ENCODE measurements at places on chromosomes 12 and 14.

DNA sequence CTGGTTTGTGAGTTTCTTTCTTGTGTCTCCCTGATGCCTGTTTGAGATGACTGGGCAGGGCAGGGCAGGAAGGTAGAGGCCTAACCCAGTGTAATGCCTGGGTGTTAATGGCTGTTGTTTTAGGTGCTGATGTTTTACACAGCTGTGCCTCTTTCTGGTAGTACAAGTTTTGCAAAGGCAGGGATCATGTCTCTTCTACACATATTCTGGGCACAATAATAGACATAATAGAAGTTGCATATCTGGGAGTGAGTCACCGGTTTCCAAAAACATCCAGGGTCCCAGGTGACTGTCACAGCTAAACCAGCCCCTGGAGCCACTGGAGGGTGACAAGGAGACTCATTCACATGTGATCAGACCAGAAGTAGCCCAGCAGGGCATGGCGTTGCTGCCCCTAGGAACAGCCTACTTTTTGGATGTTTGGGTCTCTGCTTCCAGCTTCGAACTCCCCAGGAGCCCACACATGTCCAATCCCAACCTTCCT is 18.1 kb downstream of the TPCN1 start:
- no peak for DNase-seq

GRCh38 chr14:30143627-30144026 is 216.0 kb upstream of the PRKD1 start:
- DNase-seq: no peak

DNA sequence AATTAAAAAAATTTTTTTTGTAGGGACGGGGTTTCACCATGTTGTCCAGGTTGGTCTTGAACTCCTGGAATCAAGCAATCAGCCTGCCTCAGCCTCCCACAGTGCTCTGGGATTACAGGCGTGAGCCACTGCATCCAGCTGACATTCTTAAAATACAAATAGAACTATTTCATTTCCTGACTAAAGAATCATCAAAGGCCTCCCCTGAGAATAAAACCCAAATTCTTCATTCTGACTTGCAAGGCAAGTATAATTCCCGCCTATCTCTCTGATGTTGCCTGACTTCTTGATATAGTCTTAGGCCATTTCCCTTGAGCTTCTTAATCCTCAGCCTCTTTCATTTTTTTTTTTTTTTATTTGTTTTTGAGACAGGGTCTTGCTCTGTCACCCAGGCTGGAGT is 4.4 kb upstream of the BICD1 start:
- DNase-seq: no peak

DNA sequence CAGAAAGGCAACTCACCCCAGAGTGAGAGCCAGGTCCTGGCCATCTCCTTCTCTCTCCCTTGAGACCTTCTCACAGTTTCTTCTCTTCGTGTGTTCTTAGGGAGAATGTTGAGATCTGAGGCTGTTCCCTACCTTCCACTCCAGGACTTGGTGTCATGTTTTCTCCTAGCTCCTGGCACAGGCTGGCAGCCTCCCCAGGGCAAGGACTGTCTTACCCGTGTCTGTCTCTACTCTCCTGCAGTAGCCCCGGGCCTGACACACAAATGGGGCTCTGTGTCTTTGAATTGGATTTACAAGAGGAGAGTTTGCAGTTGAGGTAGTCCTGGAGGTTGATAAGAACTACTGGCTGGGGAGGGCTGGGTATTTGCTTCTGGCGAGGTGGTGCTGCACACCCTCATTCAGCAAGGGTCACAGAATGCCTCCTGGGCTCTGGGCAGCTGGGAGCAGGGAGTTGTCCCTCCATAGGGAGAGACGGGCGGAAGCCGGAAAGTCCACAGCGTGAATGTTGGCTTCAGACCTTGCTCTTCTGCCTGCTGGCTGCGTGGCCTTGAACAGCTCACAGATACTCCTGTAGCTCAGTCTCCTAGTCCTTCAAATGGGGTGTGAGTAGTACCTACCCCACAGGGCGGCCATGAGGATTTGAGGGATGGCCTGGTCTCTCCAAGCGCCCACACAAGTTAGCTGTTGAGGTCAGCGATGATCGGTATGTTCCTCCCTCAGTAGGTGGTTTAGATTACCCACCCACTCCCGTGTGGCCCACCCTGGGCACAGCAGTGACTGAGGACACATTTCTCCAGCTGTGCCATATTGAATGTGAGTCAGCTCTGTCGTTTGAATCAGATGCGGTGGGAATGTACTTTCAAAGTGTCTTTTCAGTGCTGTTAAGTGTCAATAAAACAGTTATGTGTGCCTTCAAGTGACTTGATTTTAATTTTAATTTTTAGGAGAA is 10.2 kb downstream of the EP400 start:
- no peak for DNase-seq

- DNase-seq: no peak
Measured at GRCh38 chr14:61489932-61490331, 168.6 kb downstream of the PRKCH start.

- DNase-seq: no peak
Measured at GRCh38 chr12:66539431-66539830, 139.4 kb downstream of the GRIP1 start.

GRCh38 chr14:55850825-55851241 is 267.4 kb upstream of the PELI2 start:
- DNase-seq: no peak

- no peak for DNase-seq
Measured at GRCh38 chr14:60616461-60616959, 32.8 kb downstream of the SIX1 start.

GRCh38 chr14:68749487-68750475 is 43.1 kb downstream of the ZFP36L1 start:
- no peak for DNase-seq

DNA sequence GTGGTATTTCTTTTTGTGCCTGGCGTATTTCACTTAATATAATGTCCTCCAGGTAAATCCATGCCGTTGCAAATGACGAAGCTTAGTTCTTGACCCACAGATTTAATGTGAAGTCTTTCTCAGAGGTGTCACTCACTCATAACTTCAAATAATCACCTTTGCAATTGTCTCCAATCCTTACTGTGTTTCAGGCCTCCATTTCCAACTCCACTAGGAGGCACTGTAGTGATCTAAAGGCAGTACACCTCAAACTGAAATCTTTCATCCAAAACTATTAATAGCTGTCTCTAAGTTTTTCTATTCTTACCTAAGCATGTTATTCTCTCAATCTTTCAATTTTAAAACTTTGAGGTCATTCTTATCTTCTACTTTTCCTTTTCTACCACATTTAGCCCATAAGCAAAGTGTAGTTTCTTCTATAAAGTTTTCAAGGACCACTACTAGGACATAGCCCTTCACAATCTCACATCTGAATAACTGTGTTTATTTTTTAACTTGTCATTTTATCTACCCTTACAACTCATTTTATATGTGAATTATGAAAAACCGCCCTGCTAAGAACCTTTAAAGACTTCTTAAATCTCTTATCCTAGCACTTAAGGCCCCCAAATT is 25.5 kb upstream of the FBXO34 start:
- no peak for DNase-seq

- DNase-seq: no peak
Measured at GRCh38 chr14:88422919-88423650, 37.6 kb downstream of the SPATA7 start.

DNA sequence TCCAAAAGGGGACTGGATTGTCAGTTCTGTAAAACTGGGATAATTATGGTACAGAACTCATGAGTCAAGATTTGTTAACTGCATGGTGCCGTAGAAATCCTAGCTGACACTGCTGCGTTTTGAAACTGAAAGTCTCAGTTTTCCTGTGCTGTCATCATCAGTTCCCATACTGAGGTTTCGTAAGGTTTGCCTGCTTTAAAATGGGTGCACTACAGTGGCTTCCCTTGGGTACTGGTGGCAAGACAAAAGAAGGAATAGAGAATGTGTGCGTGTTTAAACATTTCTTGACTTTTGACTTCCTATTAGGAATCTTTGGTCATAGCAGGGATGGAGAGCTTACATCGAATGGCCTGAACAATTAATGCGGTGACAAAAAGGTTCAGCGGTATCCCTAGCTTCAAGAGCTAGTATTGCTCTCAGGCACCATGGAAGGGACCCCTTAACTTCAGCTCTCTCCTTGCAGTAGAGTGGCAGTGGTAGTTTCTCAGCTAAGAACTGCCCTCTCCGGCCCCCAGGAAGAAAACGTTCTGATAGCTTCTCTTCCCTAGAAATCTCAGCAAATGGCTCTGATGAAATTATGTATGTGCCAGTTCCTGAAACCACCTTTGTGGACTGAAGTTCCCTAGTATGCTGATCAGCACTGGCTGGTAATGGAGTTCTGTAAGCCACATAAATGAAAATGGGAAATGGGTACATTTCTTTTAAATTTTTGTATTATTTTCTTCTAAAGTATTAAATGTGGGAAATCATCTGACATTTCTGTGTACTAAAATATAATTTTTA is 28.9 kb downstream of the ANO6 start:
- DNase-seq: no peak

DNA sequence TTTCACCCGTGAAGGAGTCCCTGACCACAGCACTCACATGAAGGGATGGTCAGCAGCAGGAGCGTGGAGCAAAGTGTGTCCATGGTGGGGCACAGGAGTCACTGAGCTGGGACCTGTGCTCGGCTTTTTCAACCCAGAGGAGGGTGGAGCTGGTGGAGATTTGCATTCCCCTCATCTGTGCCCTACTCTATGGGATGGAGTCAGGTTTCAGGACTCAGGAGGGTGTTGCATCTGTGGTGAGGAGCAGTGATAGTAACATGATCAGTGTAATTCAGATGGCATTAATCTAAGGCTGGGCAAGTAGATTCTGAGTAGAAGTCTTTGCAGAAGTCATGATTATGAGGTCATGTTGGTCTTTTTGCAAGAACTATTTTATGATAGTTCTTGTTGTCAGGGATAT is 511.9 kb downstream of the TMEM121 start:
- DNase-seq: no peak

DNA sequence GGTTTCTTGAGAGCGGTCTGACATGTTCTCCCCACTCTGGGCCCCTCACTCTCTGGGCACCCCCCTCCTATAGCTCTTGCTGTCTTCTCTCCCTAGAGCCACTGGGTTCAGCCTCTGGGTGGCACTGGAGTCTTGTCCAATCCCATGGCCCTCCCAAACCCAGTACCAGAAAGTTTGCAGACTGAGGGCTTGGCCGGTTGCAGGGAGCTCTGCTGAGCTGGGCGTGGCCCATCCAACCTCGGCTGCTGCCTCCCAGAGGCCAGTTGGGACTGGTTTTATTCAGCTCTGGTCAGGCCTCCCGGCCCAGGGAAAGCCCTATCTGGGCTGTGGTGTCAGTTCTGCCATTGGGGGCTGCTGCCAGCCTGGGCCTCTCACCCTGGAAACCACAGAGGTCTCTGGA is 37.9 kb downstream of the ISCA2 start:
- no peak for DNase-seq

- DNase-seq: no peak
Measured at GRCh38 chr12:127943481-127944210, 323.3 kb upstream of the TMEM132C start.

GRCh38 chr14:100305324-100306100 is 732 bp downstream of the SLC25A29 start:
- peak; percentile 41 for DNase-seq

DNA sequence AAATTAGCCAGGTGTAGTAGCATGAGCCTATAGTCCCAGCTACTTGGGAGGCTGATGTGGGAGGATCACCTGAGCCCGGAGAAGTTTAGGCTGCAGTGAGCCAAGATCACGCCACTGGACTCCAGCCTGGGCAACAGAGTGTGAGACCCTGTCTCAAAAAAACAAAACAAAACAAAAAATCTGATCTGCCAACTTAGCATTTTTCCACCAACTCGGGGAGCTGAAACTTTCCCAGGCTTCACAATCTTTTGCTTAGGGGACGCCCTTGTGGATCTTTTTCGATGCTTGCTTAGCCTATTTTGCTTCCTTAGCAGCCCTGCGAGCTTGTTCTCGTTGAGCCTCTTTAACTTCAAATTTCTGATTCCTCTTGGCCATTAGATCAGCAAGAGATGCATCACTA is 13.8 kb downstream of the CCDC177 start:
- DNase-seq: no peak

DNA sequence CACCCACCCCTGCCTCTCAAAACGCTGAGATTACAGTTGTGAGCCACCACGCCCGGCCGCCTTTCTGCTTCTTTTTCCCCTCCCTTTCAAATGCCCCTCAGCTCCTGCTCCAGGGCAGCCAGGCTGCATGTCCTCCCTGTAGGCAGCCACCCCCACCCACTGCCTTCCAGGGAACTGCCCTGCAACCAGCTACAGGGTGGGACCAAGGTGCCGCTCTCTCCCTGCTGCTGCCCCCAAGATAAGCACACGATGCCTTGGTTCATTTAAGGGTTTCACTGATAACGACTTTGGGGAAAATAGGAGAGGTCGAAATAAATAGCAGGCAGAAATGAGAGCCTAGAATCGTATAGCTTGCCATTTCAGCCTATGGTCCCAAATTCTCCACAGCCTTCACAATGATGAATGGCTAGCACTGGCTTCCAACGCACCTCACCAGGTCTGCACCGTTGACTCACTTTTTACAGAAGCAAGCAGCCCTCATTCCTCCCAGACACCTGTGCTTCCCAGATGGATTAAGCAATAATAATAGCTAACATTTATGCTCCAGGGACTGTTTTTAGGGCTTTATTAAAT is 40.7 kb downstream of the ATG14 start:
- no peak for DNase-seq

DNA sequence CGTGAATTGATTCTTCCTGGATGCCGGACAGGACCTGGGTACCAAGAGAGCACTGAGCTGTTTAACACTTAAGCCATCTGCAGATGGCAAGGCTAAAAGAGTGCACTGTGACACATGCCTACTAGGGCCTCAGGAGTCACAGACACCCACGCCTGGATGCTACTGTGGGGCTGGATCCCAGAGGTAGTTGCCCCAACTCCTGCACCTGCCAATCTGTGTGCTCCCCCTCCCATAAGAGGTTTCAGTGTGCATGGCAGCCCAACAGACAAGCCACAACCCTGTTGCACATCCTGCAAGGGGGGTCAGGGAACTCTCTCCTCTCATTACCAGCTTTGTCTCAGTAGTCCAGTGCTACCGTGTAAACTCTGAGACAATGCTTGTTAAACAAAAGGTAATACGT is 169.0 kb downstream of the CEP128 start:
- no peak for DNase-seq

GRCh38 chr14:100072783-100073346 is 7.6 kb downstream of the EVL start:
- DNase-seq: peak; percentile 51

- no peak for DNase-seq
Measured at GRCh38 chr12:89370850-89371249, 18.5 kb upstream of the DUSP6 start.

DNA sequence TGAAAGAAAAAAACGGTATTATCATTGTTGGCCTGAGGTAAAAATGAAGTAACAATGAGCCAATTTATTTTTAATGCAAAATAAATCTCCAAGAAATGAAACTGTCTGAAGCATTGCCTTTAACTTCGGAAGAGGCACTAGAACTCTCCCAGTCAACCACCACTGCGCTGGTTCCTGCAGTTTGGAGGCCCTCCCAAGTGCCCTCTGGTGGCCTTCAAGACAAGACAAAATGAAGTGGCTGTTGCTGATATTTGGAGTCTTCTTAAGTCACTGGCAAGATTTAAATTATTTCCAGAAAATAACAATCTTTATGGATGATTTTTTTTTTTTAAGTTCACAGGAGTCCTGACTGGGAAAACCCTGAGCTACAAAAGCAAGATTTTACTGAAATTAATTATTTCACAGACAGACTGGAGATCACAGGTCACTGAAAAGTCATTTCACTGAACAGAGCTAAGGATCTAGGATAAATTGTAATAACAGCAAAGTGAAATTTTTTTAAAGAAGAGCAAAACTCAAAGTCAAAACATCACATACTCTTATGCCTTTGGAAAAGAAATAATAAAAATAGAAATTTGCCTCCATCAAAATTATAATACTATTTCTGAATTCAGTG is 58.2 kb downstream of the DICER1 start:
- DNase-seq: no peak

- no peak for DNase-seq
Measured at GRCh38 chr12:124727264-124727800, 136.3 kb downstream of the SCARB1 start.

All from T-helper 22 cell (primary cell).